Metanephros (tissue), 2 donors: ENCODE measurements at places on chromosomes 3 and 15. TPM values are rescaled to one million over a fixed set of nuclear protein-coding genes. Genes with fewer than 3 reads are reported as not detected.

CALML4 gene
- 15.3 TPM for total RNA-seq

GATM gene
- total RNA-seq, result 269 TPM

OTOL1 gene
- total RNA-seq, result not detected

P2RY1 gene
- 6.9 TPM for total RNA-seq

RABL3 gene
- 21.4 TPM for total RNA-seq
